ENCODE measurements at places on chromosomes 7 and 10. TPM values are rescaled to one million over a fixed set of nuclear protein-coding genes. Genes with fewer than 3 reads are reported as not detected.

- H3K4me1 ChIP-seq, result no peaks in the 10 kb centered on the region
- DNase-seq, result no peak
- H3K4me3 ChIP-seq, result no peak overlapping the region
- H3K36me3 ChIP-seq, result no peaks in the 10 kb centered on the region
- no peaks in the 10 kb centered on the region for H3K27me3 ChIP-seq
- H3K27ac ChIP-seq, result no peak overlapping the region
Observed at GRCh38 chr7:92226981-92227380, 18.7 kb downstream of the KRIT1 start.

- H3K4me1 ChIP-seq, result no peaks in the 10 kb centered on the region
- H3K27ac ChIP-seq, result no peak overlapping the region
- H3K36me3 ChIP-seq, result no peaks in the 10 kb centered on the region
- H3K4me3 ChIP-seq, result no peak overlapping the region
- no peak for DNase-seq
Observed at GRCh38 chr10:4033341-4033896, 248.4 kb upstream of the KLF6 start.

Gene MKX
- 6.6 TPM for total RNA-seq

Gene TBXAS1
- 24.5 TPM for total RNA-seq

Gene PLXDC2
- total RNA-seq, result 155 TPM

DNA sequence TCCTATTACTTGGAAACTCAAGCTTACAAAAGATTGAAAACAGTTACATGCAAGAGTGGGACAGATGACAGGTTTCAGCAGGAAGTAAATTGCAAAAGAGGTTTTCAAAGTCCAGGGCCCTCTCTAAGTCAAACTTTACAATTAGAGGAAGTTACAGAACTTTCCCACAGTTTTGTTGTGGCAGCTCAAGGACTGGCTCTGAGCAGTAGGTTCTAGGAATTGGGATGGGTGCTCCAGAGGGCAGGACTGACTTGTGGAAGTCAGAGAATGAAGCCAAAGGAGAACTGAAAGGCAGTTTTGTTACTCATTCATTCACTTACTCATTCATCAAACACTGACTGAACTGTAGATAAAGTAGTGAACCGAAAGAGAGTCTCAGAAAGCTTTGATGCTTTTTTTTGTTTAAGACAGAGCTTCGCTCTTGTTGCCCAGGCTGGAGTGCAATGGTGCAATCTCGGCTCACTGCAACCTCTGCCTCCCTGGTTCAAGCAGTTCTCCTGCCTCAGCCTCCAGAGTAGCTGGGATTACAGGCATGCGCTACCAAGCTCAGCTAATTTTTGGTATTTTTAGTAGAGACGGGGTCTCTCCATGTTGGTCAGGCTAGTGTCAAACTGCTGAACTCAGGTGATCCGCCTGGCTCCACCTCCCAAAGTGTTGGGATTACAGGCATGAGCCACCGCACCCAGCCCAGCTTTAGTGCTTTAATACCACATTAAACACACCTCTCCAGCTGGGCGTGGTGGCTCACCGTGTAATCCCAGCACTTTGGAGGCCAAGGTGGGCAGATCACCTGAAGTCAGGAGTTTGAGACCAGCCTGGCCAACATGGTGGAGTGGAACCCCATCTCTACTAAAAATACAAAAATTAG lies 66.8 kb upstream of the CCNJ start:
- no peaks in the 10 kb centered on the region for H3K27me3 ChIP-seq
- H3K36me3 ChIP-seq, result no peaks in the 10 kb centered on the region
- no peak overlapping the region for H3K27ac ChIP-seq

GRCh38 chr10:1255600-1256431 lies 199.6 kb downstream of the WDR37 start:
- H3K27me3 ChIP-seq, result no peaks in the 10 kb centered on the region
- no peaks in the 10 kb centered on the region for H3K4me1 ChIP-seq
- no peak overlapping the region for H3K4me3 ChIP-seq
- DNase-seq, result no peak
- no peak overlapping the region for H3K27ac ChIP-seq
- H3K36me3 ChIP-seq, result no peaks in the 10 kb centered on the region

Gene SFTPA1
- not detected for total RNA-seq

Gene TRIP6
- 77.3 TPM for total RNA-seq

- no peak overlapping the region for H3K4me3 ChIP-seq
- no peak for DNase-seq
- H3K36me3 ChIP-seq, result no peaks in the 10 kb centered on the region
- H3K27ac ChIP-seq, result no peak overlapping the region
- no peaks in the 10 kb centered on the region for H3K27me3 ChIP-seq
Observed at GRCh38 chr7:113424185-113424817, 305.9 kb upstream of the SMIM30 start.

Gene CYP3A4
- total RNA-seq, result not detected

DNA sequence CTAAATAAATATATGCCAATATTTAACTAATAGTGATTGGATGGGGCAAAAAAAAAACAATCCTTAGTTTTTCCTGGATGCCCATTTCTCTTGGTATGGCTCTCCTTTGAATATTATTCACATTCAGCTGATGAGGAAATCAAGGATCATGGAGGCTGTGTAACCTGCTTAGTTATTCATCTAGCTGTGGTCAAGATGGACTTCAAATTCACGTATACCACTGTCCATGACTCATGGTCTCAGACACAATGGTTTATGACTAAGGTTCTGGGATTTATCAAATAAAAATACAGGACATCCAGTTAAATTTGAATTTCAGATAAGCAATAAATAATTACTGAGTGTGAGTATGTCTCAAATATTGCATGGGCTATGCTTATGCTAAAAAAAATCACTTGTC lies 191.5 kb upstream of the CELF2 start:
- H3K27me3 ChIP-seq, result no peaks in the 10 kb centered on the region
- H3K27ac ChIP-seq, result no peak overlapping the region
- no peaks in the 10 kb centered on the region for H3K36me3 ChIP-seq
- H3K4me1 ChIP-seq, result peaks cover 10% of the 10 kb centered on the region
- H3K4me3 ChIP-seq, result no peak overlapping the region
- DNase-seq, result no peak

GRCh38 chr7:73973091-73973490 lies 54.9 kb upstream of the ELN start:
- no peak overlapping the region for H3K4me3 ChIP-seq
- no peaks in the 10 kb centered on the region for H3K4me1 ChIP-seq
- H3K27me3 ChIP-seq, result no peaks in the 10 kb centered on the region
- no peak overlapping the region for H3K27ac ChIP-seq
- peak; percentile 86 for DNase-seq
- no peaks in the 10 kb centered on the region for H3K36me3 ChIP-seq

GRCh38 chr7:91551377-91552175 lies 287.3 kb downstream of the FZD1 start:
- H3K36me3 ChIP-seq, result no peaks in the 10 kb centered on the region
- H3K27me3 ChIP-seq, result no peaks in the 10 kb centered on the region
- H3K4me1 ChIP-seq, result peaks cover 3% of the 10 kb centered on the region
- H3K4me3 ChIP-seq, result no peak overlapping the region
- no peak for DNase-seq

Gene COBL
- 0.75 TPM for total RNA-seq

GRCh38 chr7:1028775-1029636 lies 15.3 kb upstream of the GPR146 start:
- H3K27ac ChIP-seq, result peak overlapping the region; percentile 15
- no peaks in the 10 kb centered on the region for H3K36me3 ChIP-seq
- H3K4me3 ChIP-seq, result no peak overlapping the region
- no peaks in the 10 kb centered on the region for H3K27me3 ChIP-seq
- H3K4me1 ChIP-seq, result no peaks in the 10 kb centered on the region

Gene ANKRD30A
- not detected for total RNA-seq

GRCh38 chr7:108178398-108178797 lies 48.2 kb upstream of the LAMB4 start:
- H3K27me3 ChIP-seq, result no peaks in the 10 kb centered on the region
- H3K36me3 ChIP-seq, result no peaks in the 10 kb centered on the region
- H3K4me3 ChIP-seq, result no peak overlapping the region
- H3K4me1 ChIP-seq, result no peaks in the 10 kb centered on the region
- H3K27ac ChIP-seq, result no peak overlapping the region

DNA sequence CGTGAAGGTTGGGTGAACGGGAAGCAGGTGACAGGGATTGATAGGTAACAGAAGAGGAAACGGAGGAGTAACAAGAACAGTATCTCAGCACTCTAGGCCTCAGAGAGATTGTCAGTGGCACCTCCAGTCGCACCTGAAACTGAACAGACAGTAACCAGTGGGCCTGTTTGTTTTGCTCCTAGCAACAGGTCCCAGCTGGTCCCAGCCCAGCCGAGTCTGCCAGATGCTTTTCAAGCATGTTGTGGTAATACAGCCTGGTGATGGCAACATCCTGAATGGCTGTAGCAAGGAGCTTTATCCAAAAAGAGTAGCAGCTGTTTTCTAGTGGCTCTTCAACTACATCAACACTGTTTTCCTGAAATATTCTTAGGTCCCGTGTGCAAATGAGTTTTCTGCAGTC lies 4.7 kb downstream of the CACNB2 start:
- H3K36me3 ChIP-seq, result no peaks in the 10 kb centered on the region
- H3K27ac ChIP-seq, result no peak overlapping the region
- no peaks in the 10 kb centered on the region for H3K27me3 ChIP-seq
- no peak overlapping the region for H3K4me3 ChIP-seq
- no peak for DNase-seq
- peaks cover 3% of the 10 kb centered on the region for H3K4me1 ChIP-seq

Gene PDAP1
- 74.8 TPM for total RNA-seq

Gene TUBB8
- total RNA-seq, result not detected

All from aorta (tissue), 5 donors.